ENCODE measurements at places on chromosomes 1 and 21. TPM values are rescaled to one million over a fixed set of nuclear protein-coding genes. Genes with fewer than 3 reads are reported as not detected.

KRTAP21-2 gene
- polyA plus RNA-seq, result not detected

NEXN gene
- polyA plus RNA-seq, result 8.0 TPM

NPPA gene
- polyA plus RNA-seq, result 0.56 TPM

OR2L8 gene
- polyA plus RNA-seq, result not detected

CASQ1 gene
- polyA plus RNA-seq, result 0.30 TPM

ARHGAP30 gene
- polyA plus RNA-seq, result 1.9 TPM

- no peak for DNase-seq
These were observed 81.4 kb downstream of the TGFBR3 start for GRCh38 chr1:91804546-91805023.

- DNase-seq, result no peak
These were observed 10.8 kb downstream of the TRIM45 start for GRCh38 chr1:117110774-117111173.

DNA sequence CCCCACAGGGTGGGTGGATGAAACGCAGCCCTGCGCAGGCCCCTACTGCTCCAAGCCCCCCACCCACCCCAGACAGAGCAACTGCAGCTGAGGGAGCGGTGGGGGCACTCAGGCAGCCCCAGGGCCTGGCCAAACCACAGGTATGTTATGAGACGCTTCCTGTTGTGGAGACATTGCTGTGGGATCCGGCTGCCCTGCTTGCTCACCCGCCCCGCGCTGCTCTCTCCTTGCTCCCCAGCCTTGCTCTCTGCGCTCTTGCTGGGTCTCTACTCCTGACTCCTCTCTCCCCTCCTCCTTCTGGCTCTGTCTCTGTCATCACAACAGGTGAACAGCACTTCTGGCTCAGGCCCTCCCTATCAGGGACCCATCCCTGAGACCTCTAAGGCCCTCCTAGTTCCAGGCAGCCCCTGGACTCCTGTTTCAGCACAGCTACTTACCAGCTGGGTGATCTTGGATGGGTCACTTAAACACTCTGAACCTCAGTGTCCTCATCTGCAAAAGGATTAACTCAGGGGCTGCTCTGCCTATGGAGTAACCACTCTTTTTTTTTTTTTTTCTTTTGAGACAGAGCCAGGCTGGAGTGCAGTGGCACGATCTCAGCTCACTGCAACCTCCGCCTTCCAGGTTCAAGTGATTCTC is 15.9 kb downstream of the COL8A2 start:
- no peak for DNase-seq

DNA sequence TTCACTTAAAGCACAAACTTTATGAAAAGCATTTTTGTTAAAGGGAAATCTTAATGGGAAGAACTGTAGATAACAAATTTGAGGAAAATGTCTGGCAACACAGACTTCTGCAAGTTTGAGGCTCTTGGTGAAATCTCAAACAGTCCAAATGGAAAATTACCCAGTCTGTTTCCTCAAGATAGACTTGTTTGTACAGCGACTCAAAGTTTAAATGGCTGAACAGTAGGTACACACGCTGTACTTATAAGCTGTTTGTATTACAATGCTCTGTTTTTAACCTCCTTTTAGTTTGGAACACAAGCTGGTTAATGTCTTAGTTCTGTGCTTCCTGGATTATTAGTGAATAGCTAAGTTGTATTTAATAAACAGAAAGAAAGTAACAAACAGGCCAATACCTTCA is 217.1 kb downstream of the NFIA start:
- no peak for DNase-seq

DNA sequence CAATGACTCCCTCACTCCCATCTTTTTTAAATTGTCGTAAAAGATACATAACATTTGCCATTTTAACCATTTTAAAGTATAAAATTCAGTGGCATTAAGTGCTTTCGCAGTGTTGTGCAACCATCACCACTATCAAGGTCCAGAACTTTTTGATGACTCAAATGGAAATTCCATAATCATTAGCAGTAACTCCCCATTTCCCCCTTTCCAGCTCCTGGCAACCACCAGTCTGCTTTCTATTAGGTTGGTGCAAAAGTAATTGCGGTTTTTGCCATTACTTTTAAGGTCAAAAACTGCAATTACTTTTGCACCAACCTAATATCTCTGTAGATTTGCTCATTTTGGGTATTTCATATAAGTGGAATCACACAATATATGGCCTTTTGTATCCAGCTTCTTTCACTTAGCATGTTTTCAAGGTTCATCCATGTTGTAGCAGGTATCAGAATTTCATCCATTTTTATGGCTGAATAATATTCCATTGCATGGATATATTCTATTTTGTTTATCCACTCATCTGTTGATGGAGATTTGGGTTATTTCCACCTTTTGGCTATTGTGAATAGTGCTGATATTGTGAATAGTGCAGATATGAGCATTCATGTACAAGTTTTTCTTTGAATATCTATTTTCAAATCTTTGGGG is 159.7 kb downstream of the HIVEP3 start:
- DNase-seq, result no peak

- DNase-seq, result no peak
These were observed 52.8 kb upstream of the EDN2 start for GRCh38 chr1:41537251-41537650.

- DNase-seq, result no peak
These were observed 51.6 kb downstream of the FAM163A start for GRCh38 chr1:179794669-179795068.

DNA sequence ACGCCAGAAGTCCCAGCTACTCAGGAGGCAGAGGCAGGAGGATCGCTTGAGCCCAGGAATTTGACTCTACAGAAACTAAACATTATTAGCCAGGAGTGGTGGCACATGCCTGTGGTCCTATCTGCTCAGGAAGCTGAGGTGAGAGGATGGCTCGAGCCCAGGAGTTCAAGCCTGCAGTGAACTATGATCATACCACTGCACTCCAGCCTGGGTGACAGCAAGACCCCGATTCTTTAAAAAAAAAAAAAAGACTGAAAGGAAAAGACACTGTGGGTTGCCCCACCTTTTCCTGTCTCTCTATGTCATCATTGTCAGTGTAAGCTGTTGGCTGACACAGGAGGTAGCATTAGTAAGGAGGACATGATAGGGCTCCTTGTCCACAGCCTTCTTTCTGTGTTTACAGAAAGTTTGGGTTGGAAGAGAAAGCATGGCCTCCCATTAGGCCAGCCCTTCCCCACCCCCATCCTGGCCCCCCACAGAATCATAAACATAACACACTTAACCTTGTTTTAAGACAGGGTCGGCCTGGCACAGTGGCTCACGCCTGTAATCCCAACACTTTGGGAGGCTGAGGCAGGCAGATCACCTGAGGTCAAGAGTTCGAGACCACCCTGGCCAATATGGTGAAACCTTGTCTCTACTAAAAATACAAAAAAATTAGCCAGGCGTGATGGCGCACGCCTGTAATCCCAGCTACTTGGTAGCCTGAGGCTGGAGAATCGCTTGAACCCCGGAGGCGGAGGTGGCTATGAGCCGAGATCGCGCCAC is 20.6 kb upstream of the RCAN3 start:
- DNase-seq, result no peak

GRCh38 chr1:23452011-23452411 is 27.5 kb upstream of the TCEA3 start:
- peak; percentile 41 for DNase-seq

GRCh38 chr1:67898033-67898726 is 64.9 kb upstream of the GNG12 start:
- DNase-seq, result no peak

- DNase-seq, result no peak
These were observed 67.0 kb downstream of the ST3GAL3 start for GRCh38 chr1:43774359-43774758.

- peak; percentile 46 for DNase-seq
These were observed 19.0 kb upstream of the PIGV start for GRCh38 chr1:26768755-26769154.

DNA sequence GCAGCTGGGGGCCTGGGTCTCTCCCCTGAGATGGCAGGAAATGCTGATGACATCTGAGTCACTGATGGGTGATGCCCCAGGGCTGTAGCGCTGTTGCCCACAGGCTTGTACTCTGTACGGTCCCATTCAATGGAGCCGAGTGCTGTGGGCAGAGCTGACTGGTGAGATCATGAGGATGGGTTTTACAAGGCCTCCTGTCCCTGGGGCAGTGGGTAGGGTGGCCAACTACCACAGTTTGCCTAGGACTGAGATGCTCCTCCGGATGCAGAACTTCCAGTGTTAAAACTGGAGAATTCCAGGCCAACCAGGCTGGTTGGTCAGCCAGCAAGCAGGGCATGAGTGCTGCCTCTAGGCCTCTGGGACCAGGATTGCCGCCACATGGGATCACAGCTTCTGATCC is 9.2 kb downstream of the PHLDA3 start:
- no peak for DNase-seq

- no peak for DNase-seq
These were observed 144.1 kb upstream of the HOOK1 start for GRCh38 chr1:59670662-59671061.

DNA sequence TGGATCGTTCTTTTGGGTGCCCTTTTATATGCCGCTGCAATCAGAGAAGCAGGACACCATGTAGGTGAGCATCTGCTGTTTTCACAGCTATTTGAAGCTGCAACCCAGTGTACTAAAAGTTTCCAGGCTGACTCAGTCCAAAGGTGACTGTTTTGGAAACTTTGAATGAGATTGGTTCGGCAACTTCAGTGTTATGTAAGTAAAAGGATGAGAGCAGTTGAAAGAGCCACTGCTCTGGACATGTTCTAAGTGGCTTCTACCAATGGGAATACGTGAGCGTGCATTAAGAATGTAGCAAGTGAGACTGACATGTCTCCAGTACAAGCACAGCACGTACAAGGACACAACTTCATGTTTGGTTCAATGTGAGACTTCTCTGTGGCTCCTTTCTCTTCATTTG is 55.6 kb downstream of the DDR2 start:
- no peak for DNase-seq

- DNase-seq, result no peak
These were observed 73.3 kb upstream of the RALGPS2 start for GRCh38 chr1:178651742-178652141.

- DNase-seq, result no peak
These were observed 20.2 kb downstream of the MRPL37 start for GRCh38 chr1:54220004-54220811.

DNA sequence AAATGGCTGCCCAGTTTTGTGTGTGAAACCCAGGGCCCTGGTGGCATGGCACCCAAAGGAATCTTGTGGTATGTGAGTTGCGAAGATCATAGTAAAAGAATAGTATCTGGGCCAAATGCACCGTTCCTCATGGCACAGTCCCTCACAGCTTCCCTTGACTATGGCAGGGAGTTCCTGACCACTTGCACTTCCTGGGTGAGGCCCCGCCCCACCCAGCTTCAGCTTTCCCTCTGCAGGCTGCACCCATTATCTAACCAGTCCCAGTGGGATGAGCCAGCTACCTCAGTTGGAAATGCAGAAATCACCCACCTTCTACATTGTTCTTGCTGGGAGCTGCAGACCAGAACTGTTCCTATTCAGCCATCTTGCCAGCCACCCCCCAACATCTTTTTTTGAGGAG is 63.0 kb downstream of the SLC5A9 start:
- no peak for DNase-seq

DNA sequence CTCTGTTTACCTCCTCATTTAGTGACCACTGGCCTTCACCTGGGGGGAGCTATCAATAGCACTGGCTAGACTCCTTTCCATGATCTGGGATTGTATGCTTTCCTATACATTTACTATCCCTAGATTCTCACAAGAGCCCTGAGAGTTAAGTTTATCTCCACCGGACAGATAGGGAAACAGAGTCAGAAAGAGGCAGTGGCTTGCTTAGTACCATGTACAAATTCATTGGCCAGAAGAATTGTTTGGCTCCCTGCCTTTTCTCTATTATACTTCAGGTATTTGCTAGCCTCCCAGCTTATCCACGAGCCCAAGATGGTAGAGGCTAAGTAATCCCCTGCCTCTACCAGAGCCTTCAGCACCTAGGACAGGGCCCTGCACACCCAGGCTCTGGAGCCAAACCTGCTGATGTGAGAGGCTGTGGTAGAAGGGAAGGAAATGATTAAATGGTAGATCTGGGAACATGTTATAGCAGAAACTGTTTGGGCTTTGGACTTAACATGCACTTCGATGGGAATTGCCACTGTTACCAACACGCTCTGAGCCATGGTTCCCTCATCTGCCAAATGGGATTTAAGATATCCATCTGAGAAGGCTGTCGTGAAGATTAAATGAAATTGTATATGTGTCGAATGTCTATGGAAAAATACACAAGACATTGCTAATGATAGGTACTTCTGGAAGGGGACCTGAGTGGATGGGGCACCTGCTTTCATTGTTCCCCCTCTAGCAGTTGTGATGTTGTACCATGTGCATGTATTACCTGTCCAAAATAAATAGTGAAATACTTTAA is 3.1 kb upstream of the BLACAT1 start:
- DNase-seq, result no peak

Data from renal pelvis (tissue), 12 donors.